ENCODE measurements at places on chromosomes 5 and 9.

DNA sequence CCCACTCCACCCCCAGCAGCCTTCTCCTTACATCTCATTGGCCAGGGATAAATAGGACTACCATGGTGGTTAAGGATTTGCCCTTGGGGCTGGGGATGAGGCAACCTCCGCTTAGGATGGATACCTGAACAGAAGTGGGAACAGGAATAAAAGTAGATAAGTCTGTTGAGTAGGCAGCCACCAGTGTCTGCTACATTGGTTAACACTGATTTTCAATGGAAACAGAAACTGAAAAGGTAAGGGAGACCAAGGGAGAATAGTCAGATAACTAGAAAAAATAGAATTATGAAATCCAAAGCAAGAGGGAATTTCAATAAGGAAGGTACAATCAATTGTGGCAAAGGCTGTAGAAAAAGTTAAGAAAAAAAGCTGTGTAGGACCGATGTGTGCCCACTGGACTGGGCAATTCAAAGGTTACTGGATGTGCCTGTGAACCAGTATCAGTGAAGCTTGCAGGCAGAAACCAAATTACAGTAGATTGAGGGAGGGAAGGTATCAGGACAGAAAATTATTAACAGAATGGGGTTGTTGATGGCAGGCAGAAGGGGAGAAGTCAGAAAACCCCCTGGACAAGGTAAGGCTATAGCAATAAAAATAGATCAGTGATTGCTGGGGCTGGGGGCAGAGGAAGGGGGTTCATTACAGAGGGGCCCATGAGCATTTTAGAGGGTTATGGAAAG, 48.7 kb downstream of the DNAJC21 start:
- no peak for DNase-seq

- DNase-seq, result no peak
Measured at GRCh38 chr5:80234116-80234948, 21.5 kb downstream of the SERINC5 start.

- DNase-seq, result peak; percentile 27
Measured at GRCh38 chr9:89793124-89793495, 188.3 kb downstream of the GADD45G start.

DNA sequence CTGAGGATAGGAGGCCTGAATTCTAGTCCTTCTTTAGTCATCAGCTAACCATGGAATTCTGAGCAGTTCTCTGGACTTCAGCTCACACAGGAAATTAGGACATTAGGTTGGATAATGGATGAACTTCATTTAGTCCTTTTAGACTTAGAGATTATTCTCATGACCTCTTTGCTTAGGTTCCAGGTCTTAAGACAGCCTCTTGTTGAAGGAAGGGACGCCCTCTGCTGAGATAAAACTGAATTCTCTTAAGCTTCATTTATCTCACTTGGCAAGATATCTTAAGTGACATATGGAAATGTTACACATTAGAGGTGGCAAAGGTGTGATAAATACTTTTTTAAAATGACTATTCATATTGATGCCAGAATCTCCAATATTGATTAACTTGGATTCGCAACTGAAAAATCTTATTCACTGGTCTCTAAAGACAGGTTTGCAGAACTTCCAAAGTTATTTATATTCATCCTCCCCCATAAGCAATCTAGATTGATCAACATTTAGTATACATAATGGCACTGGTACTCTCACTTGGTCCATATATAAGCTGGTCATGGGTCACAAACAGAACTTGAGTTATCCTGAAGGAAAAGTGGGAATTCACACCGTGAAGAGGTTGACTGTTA, 16.9 kb upstream of the ZNF366 start:
- DNase-seq, result no peak

DNA sequence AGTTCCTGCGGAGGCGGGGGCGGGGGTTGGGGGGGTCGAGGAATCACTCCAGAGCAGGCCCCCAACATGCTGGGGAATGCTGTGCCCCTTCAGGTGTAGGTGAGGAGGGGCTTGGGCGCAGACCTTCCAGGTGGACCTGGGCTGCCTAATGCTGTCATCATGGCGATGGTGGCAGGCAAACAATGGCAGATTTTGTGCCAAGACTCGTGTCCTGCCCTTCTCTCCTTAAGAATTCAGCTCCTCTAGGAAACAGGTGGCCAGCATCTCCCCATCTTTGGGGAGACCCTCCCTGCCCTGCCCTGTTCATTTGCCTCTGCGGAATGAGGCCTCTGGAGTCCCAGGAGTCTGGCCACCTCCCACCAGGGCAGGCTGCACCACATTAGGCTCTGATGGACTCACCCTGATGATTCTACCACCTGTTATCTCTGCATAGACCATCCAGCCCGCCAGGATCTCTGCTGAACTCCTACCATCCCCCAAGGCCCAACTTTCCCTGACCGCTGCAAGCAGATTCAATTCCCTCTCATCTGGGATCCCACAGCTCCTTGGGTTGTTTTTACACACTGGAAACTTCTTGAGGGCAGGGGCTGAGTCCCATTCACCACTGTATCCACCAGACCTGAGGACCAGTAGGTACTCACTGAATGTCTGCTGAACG, 10.9 kb upstream of the SLC25A51 start:
- DNase-seq, result peak; percentile 50

- DNase-seq, result no peak
Measured at GRCh38 chr5:171433352-171433698, 13.9 kb downstream of the FGF18 start.

Data from sciatic nerve (tissue), 2 donors.